HAP-1 (cell line): ENCODE measurements at places on chromosomes 12 and 14.

- DNase-seq, result peak; percentile 32
Observed at GRCh38 chr12:109775172-109775881, 57.9 kb downstream of the TRPV4 start.

DNA sequence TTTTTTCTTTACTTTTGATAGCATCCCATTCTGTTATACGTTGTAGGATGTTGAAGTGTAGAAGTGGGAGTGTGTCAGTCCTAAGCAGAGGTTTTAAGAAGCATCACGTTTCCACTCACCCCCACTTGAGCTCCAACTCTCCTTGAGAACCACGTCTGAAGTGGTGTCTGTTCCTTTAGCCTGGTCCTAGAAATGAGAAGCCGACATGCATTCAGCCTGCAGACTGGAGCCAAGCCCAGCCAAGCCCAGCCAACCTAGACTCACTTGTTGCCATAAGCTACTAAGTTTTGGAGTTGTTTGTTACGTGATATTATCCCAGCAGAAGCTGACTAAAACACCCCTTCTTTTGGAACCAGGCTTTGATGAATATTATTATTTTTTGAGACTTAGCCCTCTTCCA is 4.4 kb upstream of the ELK3 start:
- no peak for DNase-seq

DNA sequence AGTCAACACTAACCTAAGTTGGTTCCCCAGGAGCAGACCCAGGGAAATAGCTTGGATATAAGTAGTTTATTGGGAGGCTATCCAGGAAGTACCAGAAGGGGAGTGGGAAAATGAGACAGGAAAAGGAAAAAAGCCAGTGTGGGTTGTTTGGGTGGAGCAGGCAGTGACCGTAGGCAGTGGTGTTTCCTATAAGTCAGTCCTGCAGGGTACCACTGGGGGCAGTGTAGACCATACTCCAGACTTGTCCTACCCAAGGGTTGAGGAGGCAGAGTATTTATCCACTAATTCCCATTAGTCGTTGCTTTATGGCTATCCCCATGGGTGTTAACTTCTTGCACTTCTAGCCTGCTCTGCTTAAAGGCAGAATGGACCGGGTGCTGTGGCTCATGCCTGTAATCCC is 6.4 kb upstream of the CCDC60 start:
- DNase-seq, result peak; percentile 6

- no peak for DNase-seq
Observed at GRCh38 chr12:109064143-109064542, 11.8 kb downstream of the USP30 start.

GRCh38 chr12:51270951-51271518 is 820 bp upstream of the SMAGP start:
- DNase-seq, result no peak

DNA sequence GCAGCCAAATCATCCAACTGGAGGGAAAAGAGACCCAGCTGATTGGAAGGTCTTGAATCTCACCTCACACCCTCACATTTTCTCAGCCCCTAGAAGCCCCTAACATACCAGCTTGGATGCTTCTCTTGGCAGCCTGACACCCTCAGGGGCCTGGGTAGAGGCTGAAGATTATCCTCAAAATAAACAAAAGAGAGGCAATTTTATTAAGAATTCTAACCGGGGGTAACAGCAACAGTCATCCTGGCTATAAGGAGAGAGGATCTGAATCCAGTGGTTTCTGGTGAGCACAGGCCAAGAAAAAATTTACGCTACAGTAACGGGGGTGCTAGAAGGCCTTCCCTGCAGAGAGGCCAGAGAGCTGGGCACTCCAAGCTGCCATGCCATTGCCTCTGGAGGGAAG is 21.6 kb downstream of the KRT76 start:
- no peak for DNase-seq

- no peak for DNase-seq
Observed at GRCh38 chr12:84641940-84642545, 270.6 kb downstream of the SLC6A15 start.

DNA sequence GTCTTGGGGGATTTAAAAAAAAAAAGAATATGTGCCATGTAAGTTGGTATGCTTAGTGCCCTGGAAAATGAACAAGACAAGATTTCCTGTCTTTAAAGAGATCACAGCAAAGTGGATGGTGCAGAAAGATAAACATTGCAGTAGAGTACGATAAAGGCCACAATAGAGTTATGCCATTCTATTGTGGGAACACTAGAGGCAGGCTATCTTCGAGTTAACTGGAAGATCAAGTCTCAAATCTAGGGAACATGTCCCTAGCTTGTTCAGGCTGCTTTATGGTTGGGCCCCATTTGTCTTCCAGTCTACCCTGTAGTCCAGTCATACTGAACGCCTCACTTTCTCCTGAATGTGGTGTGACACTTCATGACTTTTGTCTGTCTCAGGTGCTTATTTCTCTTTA is 18.7 kb upstream of the CCT2 start:
- DNase-seq, result no peak

DNA sequence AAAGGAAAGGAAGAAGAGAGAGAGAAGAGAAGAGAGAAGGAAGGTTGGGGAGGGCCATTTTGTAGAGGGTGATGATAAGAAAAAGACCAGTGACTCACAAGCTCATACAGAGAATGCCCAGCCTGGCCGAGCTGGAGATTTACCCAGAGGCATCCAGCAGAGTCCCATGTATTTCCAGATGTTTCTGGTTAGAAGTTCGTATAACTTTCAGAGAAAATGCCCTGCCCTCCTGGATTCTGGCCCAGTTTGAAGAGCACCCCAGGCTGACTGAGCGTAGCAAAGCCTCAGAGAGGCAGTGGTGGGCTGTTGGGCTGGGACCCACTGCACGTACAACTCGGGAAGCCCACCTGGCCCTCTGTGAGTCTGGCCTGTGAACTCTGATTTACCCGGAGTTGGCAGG is 221.8 kb downstream of the SLC41A2 start:
- no peak for DNase-seq

- no peak for DNase-seq
Observed at GRCh38 chr12:3881281-3881950, 8.2 kb upstream of the PARP11 start.

GRCh38 chr12:104713444-104713843 is 244.6 kb downstream of the SLC41A2 start:
- no peak for DNase-seq

DNA sequence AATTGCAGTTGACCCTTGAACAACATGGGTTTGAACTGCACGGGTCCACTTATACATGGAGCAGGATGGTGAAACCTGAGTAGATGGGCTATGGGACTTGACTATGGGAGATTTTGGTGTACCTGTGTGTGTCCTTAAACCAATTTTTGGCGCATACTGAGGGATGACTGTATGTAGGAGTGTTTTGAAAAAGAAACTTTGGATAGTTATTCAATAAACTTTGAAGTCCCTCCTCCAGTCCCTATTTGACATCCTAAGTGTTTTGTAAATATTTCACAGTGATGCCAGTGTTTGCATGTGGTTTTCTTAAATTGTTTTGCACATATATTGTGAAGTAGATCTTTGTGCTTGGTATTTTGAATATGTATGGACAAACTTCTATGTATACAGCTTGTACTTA is 12.4 kb downstream of the KTN1 start:
- DNase-seq, result no peak

GRCh38 chr14:100468557-100468956 is 118.7 kb downstream of the BEGAIN start:
- DNase-seq, result no peak

- DNase-seq, result peak; percentile 70
Observed at GRCh38 chr12:64400041-64400440, 4.2 kb upstream of the XPOT start.

- no peak for DNase-seq
Observed at GRCh38 chr12:11807458-11807857, 158.0 kb downstream of the ETV6 start.

GRCh38 chr14:54652188-54652587 is 85.3 kb downstream of the SAMD4A start:
- peak; percentile 78 for DNase-seq

DNA sequence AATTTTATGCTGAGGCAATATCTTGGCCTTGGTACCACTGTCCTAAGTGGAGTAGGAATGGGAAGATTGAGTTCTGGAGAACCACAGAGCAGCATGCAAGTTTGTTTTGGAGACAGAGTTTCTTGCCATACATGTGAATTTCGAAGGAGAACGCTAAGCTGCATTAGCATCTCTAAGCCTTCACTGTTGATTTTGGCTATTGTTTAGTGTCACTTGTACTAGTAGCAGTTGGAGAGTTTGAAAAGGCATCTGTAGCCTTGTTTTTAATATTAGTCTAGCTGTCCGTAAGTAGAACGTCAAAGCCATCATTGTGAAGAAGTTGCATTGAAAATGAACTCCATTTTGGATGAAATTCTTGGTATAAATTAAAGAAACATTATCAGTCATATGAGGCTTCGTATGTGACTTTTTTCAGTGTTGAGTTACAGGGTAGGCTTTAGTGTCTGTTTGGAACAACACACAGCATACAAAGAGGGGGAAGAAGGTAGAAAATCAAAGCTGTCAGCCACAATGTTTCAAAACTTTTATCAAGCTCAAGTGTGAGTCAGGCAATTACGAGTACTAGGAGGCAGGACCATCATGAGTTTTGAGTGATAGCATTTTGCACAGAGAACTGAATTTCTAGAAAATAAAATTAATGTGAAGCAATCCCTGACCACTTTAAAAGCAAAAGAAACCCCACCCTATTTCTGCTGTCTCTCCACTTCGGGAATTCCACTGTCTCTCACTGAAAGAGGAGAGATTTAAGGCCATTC is 70.2 kb upstream of the NAV3 start:
- DNase-seq, result peak; percentile 45

- no peak for DNase-seq
Observed at GRCh38 chr12:105064564-105065178, 19.6 kb downstream of the ALDH1L2 start.

DNA sequence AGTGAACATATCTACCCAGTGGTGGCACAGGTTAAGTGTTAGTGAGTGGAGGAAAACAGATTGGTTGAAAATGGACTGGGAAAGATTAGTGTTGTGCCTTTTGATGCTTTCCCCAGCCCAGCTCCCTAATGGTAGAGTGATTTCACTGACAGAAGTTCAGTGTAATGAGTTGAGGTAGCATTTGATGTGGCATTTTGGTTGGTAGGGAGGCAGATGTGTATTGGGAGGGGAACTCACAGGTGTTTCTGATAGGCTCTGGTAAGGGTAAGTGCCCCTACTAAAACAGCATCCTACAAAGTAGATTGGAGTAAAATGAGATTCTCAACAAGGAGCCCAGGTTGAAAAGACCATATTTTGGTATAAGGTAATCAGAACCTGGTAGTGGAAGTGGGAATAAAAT is 4.2 kb downstream of the TBK1 start:
- no peak for DNase-seq

- no peak for DNase-seq
Observed at GRCh38 chr14:72404998-72405397, 472.8 kb downstream of the RGS6 start.

- DNase-seq, result peak; percentile 50
Observed at GRCh38 chr12:106506691-106507090, 76.1 kb upstream of the RFX4 start.

- DNase-seq, result no peak
Observed at GRCh38 chr12:1665366-1665765, 25.5 kb upstream of the ADIPOR2 start.

DNA sequence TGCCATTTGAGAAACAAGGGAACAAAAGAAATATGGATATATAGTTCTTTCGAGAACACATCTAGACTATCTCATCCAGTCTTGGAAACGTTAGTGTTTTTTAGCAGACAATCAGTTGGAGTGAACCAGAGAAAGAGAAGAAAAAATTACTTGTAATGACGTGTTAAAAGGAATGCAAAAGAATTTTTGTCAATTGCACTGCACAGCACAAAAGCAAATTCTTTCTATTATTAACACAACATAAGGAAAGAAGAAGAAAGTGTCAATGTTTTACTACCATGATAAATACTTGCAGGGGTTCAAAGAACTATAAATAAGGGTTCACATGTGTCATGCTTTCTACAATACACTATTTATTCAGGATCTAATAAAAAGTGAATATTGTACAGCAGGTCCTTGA is 27.5 kb upstream of the GSG1 start:
- peak; percentile 69 for DNase-seq

- no peak for DNase-seq
Observed at GRCh38 chr14:88961214-88961613, 136.8 kb downstream of the TTC8 start.

GRCh38 chr12:104638851-104639240 is 182.1 kb downstream of the CHST11 start:
- no peak for DNase-seq

DNA sequence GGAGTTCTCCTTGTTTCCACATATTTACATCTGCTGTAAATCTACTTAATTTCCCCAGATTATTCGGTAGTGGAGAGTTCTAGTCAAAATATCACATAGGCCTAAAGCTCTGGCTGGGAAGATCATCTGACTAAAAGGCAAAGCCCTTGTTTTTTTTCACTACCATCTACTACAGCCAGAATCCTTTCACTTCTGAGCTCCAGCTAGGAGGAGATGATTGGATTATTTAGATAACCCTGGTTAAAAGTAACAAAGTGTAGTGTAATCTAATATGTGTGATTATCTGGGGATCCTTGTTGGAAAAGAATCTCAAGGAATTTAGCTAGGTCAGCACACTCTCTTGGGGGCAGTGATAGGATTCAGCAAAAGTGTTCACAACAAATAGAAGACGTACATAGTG is 125.4 kb downstream of the DYRK2 start:
- DNase-seq, result no peak

DNA sequence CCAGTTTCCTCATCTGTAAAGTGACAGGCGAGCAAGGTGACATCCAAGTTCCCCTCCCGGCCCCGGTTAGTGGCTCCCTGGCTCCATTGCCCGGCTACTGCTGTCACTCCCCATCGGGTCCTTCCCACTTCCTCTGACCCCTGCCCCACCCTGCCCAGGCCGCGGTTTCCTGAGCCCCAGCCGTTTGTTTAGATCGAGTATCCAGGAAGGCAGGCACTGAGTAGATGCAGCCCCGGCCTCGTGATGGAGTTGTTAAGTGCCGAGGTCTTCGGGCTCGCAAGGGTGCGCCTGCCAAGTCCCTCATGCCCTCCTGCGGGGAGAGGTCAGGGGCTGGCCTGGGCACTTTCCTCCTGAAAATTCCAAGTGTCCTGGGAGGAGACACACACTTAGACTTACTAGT is 55.4 kb downstream of the TEAD4 start:
- no peak for DNase-seq

DNA sequence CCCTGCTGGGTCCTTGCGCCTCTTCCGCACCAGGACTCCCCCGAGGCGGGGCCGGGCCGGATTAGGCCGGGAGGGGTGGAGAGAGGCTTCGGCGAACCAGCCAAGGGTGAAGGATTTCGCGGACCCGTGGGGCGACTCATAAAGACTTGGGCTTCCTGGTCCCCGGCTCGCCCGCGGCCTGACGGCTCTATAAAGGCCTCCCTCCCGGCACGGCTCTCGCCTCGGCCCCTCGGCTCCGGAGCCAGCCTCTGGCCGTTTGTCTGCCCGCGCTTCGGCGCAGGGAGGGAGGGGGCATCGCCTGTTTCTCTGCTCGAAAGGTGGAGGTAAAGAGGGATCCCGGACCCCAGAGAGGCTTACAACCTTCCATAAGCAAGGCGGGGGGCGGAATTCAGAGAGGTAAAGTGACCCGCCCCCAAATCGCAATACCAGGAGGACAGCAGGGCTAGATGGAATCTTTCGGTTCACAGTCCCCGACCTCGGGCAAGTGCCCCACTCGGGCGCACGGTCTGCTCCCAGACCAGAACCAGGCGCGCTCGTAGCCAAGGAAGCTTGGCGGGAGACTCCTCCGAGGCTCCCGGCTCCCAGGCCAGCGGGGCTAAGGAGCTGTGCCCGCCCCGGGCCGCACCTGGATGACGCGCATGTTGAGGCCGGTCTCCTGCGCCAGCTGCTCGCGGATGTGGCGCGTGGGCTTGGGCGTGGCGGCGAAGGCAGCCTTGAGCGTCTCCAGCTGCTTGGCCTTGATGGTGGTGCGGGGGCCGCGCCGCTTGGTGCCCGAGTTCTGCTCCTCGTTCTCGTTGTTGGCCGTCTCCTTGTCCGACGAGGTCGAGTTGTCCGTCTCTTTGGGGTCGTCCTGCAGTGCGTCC is 3.9 kb downstream of the LHX5 start:
- no peak for DNase-seq
